ENCODE measurements at places on chromosomes 12 and 14.
A peak's percentile ranks its signal among the peaks of the same experiment; 100 is the strongest.

DNA sequence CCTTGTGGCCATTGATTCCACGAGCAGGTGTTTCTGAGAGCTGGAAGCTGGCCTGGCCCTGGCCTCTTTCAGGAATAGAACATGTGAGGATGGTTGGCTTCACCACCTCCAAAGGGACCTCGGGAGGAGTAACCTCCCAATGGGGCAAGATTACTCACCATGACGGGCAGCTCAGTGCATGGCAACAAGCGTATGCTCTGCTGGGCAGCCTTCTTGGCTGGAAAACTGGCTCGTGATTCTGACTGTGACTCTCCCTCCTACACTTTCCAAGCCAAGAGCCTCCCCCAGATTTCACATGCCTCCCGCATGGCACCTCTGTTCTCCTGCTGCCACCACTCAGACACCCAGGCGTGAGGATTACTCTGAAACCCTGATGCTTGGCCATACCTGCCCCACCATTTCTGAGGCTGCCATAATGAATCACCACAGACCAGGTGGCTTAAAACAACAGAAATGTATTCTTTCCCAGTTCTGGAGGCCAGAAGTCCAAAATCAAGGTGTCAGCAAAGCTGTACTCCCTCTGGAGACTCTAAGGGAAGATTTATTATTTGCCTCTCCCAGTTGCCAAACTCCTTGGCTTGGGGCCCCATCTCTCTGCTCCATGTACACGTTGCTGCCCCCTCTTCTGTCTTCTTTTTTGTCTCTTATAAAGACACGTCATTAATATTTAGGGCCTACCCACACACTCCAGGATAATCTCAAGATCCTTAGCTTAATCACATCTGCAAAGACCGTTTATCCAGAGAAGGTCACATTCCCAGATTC, 215.9 kb downstream of the CHST11 start:
- DNase-seq: no peak

DNA sequence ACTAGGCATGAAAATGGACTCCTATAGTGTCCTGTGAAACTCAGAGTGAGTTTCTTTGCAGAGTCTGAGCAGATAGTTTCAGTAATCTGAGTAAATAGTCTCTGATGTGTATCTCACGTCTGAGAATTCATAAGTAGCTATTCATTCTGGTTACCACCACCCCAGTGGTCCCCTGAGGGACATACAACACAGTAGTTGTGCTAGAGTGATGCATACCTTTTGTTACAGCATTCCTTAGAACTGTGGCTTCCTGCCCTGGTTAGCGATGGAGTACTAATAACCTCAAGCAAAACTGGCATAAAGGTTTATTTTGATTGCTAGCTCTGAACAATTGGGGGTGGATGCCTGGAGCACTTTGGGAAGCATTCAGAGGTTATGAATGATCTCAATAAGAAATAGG, 114.7 kb downstream of the DAAM1 start:
- no peak for DNase-seq

DNA sequence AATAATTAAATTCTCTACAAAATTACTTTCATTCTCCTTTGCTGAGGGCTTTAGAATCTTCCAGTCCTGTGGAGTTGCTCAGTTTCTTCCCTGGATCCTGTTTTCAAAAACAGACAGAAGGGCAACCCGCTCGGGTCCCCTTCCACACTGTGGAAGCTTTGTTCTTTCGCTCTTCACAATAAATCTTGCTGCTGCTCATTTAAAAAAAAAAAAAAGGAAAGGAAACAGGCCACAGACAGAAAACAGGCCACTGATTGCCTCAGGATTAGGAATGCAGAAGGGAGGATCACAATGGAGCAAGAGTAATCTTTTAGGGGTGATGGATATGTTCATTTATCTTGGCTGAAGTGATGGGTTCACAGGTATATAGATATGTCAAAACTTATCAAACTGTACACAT, 29.5 kb upstream of the HIGD1C start:
- DNase-seq: no peak

DNA sequence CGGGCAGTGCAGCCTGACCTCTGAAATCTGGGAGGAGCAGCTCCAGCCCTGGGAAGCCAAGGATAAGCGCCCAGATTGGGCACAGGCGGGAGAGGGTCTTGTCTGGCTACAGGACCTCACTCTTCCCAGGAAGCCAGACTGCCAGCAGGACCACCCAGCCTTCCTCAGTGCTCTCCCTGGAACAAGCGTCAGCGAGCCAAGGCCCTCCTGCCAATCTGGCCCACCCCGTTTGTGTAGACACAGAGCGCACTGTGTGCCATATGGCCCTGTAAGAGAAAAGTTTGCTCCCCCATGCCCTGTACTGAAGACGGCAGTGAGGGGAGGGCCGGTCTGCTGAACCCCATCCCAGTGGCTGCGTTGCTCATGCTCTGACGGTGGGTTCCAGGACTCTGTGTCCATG, 1.2 kb upstream of the C14orf180 start:
- DNase-seq: no peak

DNA sequence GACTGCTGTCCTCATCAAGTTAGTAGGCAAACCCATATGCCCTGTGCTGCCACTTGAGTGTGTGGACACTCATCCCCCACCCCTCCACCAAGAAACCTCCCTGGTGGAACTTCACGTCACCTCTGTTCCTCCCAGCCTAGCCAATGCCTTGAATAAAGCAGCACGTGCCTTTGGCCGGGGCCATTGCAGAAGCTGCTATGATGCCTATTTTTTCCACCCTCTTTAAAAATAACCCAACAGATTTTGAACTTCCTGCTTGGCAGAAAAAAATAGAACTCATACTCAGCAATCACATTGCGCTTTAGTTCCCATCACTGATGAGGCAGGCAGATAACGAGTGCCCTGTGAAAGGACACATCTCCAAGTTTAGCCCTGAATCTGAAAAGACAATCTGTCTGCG, 23.1 kb upstream of the PWP1 start:
- DNase-seq: no peak

DNA sequence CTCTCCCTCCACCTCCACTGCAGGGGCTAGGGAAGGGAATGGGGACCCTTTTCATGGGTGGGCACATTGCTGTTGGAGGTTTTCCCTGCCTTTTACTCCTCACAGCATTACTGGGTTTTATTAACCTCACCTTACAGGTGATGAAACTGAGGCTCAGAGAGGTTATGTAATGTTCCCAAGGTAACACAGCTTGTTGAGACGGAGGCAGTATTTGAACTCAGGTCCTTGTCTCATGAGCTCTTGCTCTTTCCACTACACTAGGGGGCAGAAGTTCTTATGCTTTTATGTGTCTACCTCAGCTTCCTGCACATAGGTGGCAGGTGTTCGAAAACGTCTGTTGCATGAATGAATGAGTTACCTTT, 11.7 kb downstream of the CISTR start:
- no peak for DNase-seq

DNA sequence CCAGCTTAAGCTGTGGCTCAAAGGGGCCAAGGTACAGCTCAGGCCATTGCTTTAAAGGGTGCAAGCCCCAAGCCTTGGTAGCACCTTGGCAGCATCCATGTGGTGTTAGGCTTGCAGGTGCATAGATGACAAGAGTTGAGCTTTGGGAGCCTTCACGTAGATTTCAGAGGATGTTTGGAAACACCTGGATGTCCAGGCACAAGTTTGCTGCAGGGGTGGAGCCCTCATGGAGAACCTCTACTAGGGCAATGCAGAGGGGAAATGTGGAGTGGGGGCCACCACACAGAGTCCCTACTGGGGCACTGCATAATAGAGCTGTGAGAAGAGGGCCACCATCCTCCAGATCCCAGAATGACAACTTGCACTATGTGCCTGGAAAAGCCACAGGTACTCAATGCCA, 37.9 kb downstream of the GLIPR1L2 start:
- DNase-seq: no peak

DNA sequence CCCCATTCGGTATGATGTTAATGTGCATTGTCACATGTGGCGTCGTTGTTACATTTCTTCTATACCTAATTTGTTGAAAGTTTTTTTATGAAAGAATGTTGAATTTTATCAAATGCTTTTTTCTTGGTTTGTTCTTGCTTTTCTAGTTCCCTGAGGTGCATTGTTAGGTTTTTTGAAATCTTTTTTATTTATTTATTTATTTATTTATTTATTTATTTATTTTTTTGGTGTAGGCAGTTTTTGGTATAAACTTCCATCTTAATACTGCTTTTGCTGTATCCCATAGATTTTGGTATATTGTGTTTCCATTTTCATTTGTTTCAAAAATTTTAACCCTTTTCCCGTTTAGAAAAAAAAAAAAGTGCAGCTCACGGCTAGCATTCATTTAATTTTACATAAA, 121.1 kb upstream of the HMGA2 start:
- DNase-seq: no peak

GRCh38 chr14:42628602-42629001, 1021.9 kb downstream of the LRFN5 start:
- DNase-seq: no peak

DNA sequence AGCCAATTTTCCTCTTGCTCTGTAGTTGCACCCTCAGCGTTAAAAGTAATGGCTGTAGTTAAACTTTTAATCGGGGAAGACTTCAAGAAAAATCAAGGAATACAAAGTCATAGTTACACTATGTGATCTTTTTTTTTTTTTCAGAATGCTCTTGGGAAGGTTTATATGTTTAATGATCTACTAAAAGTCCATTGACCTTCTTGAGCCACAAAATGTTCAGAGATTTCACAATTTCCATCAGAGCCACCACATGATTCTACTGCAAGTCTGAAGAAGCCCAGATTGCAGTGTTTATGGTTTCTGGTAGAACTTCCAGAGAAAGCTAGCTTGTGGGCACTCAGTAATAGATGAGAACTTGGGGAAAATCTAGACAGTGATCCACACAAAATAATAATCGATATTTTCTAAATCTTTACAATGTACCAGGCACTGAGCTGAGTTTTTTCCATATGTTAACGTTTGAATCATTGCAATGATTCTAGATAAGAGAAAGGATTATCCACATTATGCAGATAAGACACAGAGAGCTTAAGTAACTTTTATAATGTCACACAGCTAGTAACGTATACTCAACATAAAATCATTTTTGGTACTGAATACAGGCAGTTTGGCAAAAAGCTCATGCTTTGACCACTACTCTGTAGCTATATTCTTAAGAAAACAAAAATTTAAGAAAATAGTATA, 38.3 kb downstream of the GYS2 start:
- DNase-seq: no peak

DNA sequence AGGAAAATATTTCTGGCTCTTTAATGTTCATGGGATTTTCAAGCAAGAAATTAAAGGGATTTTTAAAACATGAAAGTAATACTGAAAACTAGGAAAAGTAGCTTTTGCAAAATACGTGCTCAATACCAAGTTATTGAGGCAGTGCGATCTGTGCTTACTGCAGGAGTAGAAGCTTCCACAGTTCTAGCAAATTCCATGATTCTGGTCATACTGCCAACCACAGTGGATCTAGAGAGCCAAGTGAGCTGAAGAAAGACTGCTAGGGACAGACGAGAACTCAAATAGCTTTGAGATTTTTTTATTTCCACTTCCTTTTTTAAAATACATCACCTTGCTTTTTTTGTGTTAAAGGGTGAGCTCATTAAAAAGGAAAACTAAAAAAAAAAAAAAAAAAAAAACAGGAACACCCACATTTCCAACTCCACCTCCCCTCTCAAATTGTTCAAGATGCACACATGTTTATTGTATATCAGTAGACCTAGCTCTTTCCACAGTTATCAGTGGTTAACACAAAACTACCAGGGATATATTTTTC, 26.2 kb downstream of the EGLN3 start:
- no peak for DNase-seq

DNA sequence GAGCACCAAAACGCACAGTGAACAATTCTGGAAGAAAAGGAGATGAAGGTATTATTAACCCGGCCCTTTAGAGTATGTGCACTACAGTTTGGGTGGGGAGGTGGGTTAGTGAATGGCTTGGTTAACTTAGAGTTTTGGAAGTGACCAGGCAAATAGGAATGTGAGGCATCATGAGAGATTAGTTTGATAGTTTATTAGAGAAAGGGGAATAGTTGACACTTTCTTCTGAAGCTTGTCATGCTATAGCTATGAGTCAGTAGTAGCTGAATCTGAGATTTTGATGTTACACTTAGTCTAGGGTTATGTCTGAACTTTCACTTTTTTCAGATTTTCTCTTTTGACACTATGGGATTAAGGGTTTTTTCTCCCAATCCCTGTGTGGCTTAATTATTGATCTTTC, 567.2 kb downstream of the SNAPC1 start:
- no peak for DNase-seq

- DNase-seq: no peak
Measured at GRCh38 chr12:72380441-72380840, 108.3 kb downstream of the TRHDE start.

GRCh38 chr14:87873741-87874140, 119.2 kb downstream of the GALC start:
- DNase-seq: no peak

- DNase-seq: no peak
Measured at GRCh38 chr14:72545411-72546311, 348.2 kb downstream of the DPF3 start.

- DNase-seq: peak; percentile 12
Measured at GRCh38 chr12:21169878-21170472, 39.0 kb downstream of the SLCO1B1 start.

DNA sequence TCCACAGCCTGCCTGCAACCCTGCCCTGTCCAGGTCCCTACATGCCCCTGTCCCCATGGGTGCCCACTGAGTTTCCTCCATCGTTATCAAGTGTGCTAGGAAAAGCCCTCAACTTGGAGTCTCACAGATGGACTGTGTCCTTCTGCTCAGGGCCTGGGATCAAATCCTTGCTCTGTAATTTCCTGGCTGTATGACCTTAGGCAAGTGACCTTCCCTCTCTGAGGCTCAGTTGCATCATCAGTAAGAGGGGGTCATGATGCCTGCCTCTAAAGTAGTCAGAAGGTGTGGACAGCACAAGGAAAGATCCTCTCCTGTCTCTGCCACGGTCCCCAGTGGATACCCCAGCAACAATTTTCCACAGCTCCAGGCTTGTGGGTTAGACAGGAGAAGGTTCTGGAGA, 22.2 kb downstream of the RASAL1 start:
- no peak for DNase-seq

DNA sequence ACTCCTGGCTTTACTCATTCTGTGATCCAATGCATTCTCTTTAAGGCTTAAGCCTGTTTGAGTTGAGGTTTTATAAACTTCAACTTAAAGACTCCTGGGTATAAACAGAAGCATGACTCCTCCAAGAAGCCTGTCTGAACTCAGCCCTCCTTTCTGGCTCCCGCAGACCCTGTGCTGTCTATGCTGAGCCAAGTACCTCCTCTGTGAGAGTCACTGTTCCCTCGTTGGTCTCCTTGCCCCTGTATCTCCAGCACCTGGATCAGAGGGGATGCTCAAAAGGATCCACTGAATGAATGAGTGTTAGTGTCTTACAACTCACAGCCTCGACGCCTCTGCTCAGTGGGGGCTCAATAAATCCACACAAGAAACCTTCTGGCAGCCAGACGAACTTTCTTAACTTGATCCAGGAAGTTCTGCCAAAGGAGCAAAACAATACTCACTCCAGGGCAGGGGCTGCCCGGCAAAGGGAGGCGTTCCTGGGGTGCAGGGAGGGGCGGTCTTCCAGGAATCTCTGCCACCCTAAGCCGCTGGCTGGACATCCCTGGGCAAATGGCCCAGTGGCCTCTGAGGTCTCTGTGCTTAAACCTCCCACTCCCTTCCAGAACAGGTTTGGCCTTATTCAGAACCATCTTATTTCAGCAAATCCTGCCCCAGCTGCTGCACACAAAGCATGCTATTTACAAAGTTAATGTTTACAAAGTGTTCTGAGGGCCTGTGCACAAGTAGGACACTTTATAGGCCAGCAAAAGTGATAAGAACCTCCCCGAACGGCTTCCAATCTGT, 32.9 kb downstream of the MAP1LC3B2 start:
- no peak for DNase-seq

GRCh38 chr12:120453977-120454376, 7.7 kb downstream of the GATC start:
- no peak for DNase-seq

GRCh38 chr12:72647139-72647538, 375.0 kb downstream of the TRHDE start:
- no peak for DNase-seq
